Activated CD8-positive, alpha-beta T cell treated with anti-CD3 and anti-CD28 coated beads, Interleukin-2, amount 10 ng/mL, durations not matched to agents 7 days and 5 days (primary cell): ENCODE measurements at places on chromosomes 6 and 20. TPM values are rescaled to one million over a fixed set of nuclear protein-coding genes. Genes with fewer than 3 reads are reported as not detected.

DNA sequence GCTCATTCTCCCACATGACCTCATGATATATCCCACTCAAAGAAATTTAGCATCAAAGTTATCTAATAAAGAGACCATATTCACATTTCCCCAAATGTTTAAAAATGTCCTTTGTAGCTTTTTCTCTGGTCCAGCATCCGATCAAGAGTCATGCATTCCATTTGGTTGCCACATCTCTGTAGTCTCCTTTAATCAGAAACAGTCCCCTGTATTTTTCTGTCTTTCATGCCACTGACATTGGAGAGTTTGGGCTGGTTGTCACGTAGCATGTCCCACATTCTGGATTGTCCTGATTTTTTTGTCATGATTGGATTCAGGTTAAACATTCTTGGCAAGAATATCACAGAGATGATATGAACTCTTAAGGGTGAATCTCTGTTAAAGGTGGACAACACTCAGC, 55.7 kb downstream of the SNX5 start:
- peaks cover 42% of the 10 kb centered on the region for H3K27me3 ChIP-seq
- H3K4me1 ChIP-seq, result peaks cover 3% of the 10 kb centered on the region
- no peaks in the 10 kb centered on the region for H3K36me3 ChIP-seq
- H3K4me3 ChIP-seq, result no peak overlapping the region

- H3K27me3 ChIP-seq, result peaks cover 2% of the 10 kb centered on the region
- H3K4me1 ChIP-seq, result peaks cover 47% of the 10 kb centered on the region
- DNase-seq, result no peak
- no peak overlapping the region for H3K27ac ChIP-seq
- H3K4me3 ChIP-seq, result no peak overlapping the region
Observed at GRCh38 chr20:49664612-49665313, 48.9 kb downstream of the B4GALT5 start.

DNA sequence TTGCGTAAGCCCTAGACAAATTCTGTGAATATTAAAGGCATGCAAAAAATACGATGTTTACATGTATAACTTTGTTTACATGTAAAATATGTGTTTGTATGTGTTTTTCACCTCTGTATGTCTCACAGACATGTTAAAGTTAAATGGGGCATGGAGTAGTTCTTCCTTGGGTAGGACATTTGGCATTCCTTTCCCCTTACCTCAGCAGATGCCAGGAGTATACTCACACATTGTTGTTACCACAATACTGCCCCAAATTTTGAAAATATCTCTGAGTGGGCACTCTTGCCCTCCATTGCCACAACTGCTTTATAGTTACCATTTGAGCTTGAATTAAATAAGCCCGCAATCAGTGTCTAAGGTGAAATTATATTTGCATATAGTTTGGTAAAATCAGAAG, 147.5 kb downstream of the MYO6 start:
- no peak for DNase-seq
- H3K27ac ChIP-seq, result no peak overlapping the region
- H3K36me3 ChIP-seq, result no peaks in the 10 kb centered on the region
- no peaks in the 10 kb centered on the region for H3K27me3 ChIP-seq
- H3K4me1 ChIP-seq, result no peaks in the 10 kb centered on the region
- no peak overlapping the region for H3K4me3 ChIP-seq

DNA sequence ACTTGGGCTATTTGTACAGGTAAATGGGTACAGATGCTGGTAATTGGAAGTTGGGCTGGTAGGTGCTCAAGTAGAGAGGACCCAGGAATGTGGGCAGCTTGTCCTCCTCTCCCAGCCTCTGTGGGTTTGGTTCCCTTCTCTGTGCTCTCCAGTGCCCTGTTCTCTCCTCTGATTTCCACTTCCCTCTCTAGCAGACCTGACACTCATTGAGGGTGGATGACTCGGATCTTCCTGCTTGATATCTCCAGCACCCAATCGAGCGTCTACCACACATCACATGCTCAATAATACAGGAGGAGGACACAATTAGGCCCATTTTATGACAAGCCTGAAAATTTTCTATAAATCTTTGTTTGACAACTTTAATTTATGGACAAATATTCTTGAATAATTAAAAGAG, 23.7 kb downstream of the CST1 start:
- H3K36me3 ChIP-seq, result no peaks in the 10 kb centered on the region
- H3K27ac ChIP-seq, result no peak overlapping the region
- H3K4me1 ChIP-seq, result no peaks in the 10 kb centered on the region

GRCh38 chr6:106318851-106319250, 6.7 kb downstream of the ATG5 start:
- H3K27ac ChIP-seq, result no peak overlapping the region
- DNase-seq, result no peak
- no peak overlapping the region for H3K4me3 ChIP-seq
- peaks cover 24% of the 10 kb centered on the region for H3K36me3 ChIP-seq

DNA sequence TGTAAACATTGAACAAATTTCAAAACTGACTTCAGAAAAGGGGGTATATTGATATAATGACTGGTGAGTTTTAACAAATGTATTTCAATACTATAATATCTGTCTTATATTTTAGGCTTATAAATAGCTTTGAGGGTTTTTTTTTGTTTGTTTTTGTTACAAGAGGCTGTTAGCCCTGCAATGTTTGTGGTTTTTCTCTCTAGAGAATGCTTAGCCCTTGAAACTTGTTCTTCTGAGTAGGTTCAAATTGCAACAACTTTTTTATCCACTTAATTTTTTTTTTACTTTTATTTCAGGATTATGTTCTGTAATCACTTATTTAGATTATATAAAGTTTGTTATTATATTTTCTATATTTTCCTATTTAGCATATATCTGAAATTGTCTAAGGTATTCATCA, 333.2 kb downstream of the RIMS1 start:
- H3K4me3 ChIP-seq, result no peak overlapping the region
- H3K27ac ChIP-seq, result no peak overlapping the region
- no peaks in the 10 kb centered on the region for H3K27me3 ChIP-seq
- H3K36me3 ChIP-seq, result no peaks in the 10 kb centered on the region

- DNase-seq, result peak; percentile 75
- peaks cover 2% of the 10 kb centered on the region for H3K27me3 ChIP-seq
- H3K27ac ChIP-seq, result no peak overlapping the region
- H3K36me3 ChIP-seq, result peaks cover 2% of the 10 kb centered on the region
- H3K4me1 ChIP-seq, result peaks cover 16% of the 10 kb centered on the region
Observed at GRCh38 chr20:44738813-44739477, 6.7 kb upstream of the KCNK15 start.

DNA sequence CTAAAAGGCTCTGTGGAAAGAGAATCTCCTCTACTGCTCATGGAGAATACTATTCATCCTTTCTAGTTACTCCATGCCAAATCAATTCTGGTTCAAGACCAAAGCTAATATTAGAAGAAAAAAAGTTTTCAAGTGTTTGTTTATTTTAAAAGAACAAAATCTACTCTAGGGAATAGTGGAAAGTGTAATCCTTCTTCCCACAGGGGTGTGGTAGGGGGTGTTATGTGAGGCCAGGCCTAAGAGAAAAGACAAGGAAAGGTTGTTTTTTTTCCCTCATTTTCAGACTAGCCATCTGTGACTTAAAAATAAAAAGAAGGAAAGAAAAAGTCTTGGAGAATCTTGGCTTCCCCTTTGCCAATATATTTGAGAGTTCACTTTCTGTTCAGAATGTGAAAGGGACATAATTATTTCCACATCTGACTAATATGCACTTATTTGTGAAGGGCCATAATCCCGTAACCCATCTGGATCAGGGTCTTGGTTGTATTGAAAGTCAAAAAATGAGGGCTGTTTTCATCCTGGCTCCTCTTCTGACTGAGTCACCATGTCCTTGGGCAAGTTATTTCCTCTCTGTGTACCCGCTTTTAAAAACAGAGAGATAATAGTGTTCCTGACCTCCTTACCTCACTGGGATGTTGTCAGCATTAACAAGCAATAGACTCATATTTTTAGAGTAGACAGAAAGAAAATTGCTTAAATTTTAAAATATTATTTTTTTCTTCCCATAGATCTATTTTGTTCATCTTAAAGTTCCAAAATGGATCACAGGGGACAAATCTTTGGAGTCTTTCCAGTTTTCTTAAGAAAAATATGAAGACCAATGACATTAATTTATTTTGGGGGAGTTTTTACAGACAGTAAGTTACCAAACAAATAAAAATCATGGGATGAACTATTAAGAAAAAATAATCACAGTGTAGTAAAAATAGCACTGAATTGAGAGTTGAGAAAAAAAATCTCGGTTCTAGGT, 233.7 kb downstream of the IBTK start:
- no peaks in the 10 kb centered on the region for H3K36me3 ChIP-seq

DNA sequence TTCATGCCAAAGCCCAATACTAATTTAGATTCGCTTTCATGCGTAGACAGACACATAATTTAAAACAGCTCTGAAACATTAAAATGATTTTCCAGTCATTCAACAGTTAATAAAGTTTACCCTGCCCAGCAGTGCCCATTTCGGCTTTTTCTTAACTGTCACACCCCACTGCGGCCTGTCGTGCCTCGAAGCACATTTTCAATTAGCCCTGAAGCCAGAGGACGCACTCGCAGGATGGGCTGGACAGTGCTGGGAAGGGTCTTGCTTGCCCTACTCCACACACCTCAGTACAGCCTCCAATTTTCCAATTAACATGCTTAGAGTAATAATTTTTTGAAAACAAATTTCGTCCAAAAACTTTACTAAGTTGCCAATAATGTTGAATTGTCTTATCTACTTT, 35.3 kb downstream of the TAF4 start:
- H3K36me3 ChIP-seq, result no peaks in the 10 kb centered on the region
- H3K4me3 ChIP-seq, result no peak overlapping the region
- peak overlapping the region; percentile 63 for H3K27ac ChIP-seq
- H3K4me1 ChIP-seq, result peaks cover 45% of the 10 kb centered on the region

DNA sequence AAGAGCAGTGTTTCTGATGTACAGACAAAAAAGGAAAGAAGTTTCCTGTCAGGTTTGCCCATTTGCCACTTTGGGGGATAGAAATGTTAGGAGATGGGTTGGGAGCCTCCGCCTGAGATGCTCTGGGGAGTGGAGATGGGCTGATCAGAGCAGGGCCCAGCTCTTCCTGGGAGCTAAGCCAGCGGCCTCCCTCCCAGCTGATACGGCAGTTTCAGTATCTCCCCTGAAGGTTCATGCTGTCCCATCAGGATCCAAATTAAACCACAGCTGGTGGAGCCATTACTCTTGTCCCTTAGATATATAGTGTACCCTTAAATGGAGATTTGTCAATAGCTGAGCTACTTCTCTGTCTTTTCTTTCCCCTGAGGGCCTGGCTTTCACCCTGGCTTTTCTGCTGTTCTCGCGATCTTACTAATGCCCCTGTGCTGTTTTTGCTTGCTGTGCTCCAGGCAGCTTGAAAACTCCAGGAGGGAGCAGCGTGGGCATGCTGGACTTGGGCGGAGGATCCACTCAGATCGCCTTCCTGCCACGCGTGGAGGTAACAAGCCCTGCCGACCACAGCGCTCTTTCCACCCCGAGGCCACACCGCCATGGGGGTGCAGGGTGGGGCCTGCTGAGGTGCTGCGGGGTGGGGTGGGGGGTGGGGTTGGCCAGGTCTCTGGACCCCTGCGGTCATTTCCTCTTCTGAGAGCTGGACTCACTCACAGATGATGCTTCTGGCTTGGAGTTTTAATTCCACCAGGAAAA, 20.9 kb downstream of the ENTPD6 start:
- H3K36me3 ChIP-seq, result peaks cover 5% of the 10 kb centered on the region
- no peak for DNase-seq
- H3K4me1 ChIP-seq, result no peaks in the 10 kb centered on the region
- no peaks in the 10 kb centered on the region for H3K27me3 ChIP-seq

DNA sequence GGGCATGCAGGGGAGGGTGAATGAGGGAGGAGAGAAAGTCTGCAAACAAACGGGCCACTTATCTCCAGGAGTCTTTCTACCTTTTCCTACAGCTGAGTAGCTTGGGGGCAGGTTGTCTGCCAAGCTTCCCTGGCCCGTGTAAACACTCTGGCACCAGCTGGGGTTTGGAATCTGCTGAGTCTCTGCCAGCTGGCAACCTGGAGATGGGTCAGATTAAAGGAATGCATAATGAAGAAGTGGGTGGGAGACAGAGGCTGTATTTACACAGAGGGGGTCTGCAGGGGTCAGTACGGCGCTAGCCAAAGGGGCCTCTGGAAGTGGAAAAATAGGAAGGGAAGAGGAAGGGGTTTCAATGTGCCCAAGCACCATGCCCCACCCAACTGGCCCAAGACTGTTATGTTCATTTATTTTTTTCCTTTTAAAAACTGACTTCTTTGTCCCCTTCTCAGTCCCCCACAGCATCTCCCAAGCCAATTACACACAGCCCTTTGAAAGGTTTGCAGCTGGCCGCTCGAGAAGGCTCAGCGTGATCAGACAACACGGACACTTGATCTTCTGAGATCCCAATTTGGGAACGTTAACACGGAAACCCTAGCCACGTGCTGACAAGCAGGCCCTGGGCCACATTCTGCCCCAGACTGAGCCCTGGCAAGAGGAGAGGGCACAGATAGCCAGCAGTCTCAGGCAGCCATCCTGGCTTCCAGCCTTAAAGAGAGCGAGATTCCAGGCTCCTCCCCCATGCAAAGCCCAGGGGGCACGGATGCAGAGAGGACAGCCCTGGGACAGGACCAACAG, 25.2 kb downstream of the TRAM2 start:
- H3K4me1 ChIP-seq, result no peaks in the 10 kb centered on the region
- no peak overlapping the region for H3K27ac ChIP-seq
- H3K4me3 ChIP-seq, result no peak overlapping the region
- DNase-seq, result no peak
- H3K36me3 ChIP-seq, result no peaks in the 10 kb centered on the region

DNA sequence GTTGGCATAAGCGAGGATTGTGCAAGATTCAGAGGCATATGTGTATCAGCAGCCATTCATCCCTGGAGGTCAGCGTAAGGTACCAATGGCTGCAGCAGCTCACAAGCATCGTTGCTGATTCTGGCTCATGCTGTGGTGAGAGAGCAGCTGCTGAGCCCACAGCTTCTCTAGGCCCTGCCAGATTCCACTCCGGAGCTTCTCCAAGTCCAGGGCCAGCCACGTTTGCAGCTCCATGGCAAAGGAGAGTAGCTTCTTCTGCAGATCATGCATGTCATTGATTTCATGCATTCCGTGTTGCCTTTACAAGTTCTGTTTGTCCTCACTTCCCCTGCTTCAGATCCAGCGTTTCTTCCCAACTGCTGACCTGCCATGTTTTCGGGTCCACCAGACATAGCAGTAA, 474.8 kb upstream of the ID4 start:
- H3K4me3 ChIP-seq, result no peak overlapping the region
- H3K4me1 ChIP-seq, result no peaks in the 10 kb centered on the region
- H3K27ac ChIP-seq, result no peak overlapping the region

DNA sequence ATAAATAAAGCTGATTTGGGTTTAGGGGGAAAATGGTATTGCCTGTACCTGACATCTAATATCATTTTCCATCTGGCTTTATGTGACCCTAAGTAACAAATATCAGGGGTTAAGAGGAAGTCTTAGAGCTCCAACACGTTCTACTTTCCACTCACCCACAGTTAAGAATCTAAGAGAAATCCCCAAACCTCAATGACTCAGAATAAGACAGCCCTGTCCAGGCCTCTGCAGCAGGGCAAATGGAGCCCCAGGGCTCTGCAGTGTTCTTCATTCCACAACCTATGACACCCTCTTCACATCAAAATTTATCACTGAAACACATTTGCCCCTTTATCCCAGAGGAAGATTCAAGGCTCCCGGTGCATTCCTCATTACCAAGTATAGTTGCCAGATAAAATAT, 20.3 kb upstream of the TENT5A start:
- H3K27me3 ChIP-seq, result peaks cover 5% of the 10 kb centered on the region
- H3K4me1 ChIP-seq, result peaks cover 4% of the 10 kb centered on the region
- no peak for DNase-seq
- H3K4me3 ChIP-seq, result no peak overlapping the region
- H3K36me3 ChIP-seq, result no peaks in the 10 kb centered on the region
- H3K27ac ChIP-seq, result no peak overlapping the region

- H3K27ac ChIP-seq, result no peak overlapping the region
- H3K4me3 ChIP-seq, result no peak overlapping the region
- peaks cover 16% of the 10 kb centered on the region for H3K36me3 ChIP-seq
- no peaks in the 10 kb centered on the region for H3K27me3 ChIP-seq
Observed at GRCh38 chr20:13723011-13723410, 61.7 kb downstream of the ESF1 start.

Gene PTCHD4
- not detected for total RNA-seq

Gene PNLDC1
- total RNA-seq, result 0.57 TPM

Gene MUC21
- total RNA-seq, result not detected

Gene SMOC2
- total RNA-seq, result not detected
